ENCODE measurements at places on chromosomes 4 and X.
A peak's percentile ranks its signal among the peaks of the same experiment; 100 is the strongest.

DNA sequence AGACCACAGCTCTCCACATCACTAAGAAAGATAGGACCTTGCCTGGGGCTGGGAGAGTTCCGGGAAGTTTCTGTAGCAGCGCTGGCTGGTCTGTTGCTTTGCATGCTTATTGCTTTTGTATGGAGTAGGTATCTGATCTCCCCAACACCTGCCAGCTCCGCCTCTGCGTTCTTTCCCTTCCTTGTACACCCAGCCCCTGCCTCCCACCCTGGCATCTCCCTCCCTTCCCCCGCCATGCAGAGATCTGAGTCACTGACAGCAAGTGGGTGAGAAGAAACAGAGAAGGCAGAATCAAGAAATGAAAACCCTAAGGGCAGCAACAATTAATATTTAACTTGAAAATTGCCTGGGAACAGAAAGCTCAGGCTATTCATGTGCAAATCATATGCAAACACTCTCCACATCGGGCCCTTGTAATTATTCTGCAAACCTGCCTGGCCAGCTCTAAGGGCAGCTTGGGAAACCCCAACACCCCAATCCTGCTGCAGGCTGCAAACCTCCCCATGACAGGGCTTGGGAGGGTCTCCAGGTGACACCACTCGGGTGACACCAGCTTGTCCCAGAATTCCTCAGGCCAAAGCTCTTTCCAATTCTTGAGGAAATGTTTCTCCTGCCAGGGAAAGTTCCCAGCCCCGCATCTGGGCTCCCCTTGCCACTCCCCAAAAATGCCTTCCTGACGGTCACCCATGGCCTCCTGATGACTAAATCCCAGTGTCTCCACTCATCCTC is 257.2 kb downstream of the FBXW7 start:
- DNase-seq: no peak

GRCh38 chrX:118468122-118468521 is 27.5 kb upstream of the DOCK11 start:
- no peak for DNase-seq

GRCh38 chrX:38594434-38594833 is 33.1 kb downstream of the TSPAN7 start:
- DNase-seq: no peak

DNA sequence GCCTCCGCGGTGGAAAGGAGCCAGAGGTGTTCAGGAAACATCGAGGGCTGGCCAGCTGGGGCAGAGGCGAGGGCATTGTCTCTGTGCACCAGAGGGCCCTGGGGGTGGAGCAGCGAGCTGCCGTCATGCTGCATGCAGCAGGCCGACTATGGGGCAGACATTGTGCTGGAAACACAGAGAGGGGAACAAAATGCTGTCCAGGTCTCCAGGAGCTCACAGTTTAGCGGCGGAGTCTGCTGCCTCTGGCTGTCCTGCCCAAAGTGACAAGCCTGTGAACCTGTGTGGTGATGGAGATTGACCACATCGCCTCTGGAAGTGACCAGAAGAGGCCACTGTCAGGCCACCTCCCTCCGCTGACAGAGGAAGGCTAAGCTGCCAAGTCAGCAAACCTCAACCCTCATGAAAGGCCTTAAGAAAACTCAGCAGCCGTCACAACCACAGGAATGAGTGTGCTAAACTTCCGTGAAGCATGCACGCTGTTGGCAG is 20.1 kb upstream of the SASH3 start:
- no peak for DNase-seq

GRCh38 chrX:7503251-7503650 is 339.7 kb upstream of the VCX start:
- DNase-seq: no peak

DNA sequence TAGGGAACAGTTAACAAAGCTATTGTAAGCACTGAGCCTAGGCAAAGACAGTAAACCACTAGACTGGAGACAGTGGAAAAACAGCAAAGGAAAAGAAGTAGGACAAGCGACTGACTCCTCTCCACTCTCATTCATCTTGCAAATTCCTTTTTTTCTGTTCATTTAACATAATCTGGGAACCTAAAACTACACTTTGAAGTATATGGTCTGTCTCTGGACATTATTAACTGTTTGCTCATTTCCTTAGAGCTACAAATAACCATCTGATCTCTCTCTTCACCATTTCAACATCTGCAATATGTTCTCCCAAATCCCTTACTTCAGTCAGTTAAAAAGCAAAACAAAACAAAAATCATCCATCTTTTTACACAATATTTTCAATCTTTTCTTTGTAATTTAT is 642 bp downstream of the HMGN5 start:
- no peak for DNase-seq

DNA sequence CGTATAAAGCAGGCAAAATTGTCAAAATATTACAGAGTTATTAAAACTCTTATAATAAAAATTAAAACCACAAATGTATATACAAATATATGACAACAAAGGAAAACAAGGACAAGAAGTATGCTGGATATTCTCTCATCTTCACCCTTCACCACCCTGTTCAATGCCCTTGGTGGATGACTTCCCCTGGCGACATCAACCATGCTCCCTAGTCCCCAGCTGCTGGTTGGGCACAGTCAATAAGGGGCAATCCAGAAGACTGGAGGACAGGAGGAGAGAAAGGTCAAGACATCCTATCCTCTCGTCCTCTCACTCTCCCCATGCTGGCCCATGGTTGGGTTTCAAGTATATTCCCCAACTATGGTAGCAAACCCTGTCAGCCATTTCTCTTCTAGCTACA is 71.2 kb downstream of the CXCL13 start:
- no peak for DNase-seq

DNA sequence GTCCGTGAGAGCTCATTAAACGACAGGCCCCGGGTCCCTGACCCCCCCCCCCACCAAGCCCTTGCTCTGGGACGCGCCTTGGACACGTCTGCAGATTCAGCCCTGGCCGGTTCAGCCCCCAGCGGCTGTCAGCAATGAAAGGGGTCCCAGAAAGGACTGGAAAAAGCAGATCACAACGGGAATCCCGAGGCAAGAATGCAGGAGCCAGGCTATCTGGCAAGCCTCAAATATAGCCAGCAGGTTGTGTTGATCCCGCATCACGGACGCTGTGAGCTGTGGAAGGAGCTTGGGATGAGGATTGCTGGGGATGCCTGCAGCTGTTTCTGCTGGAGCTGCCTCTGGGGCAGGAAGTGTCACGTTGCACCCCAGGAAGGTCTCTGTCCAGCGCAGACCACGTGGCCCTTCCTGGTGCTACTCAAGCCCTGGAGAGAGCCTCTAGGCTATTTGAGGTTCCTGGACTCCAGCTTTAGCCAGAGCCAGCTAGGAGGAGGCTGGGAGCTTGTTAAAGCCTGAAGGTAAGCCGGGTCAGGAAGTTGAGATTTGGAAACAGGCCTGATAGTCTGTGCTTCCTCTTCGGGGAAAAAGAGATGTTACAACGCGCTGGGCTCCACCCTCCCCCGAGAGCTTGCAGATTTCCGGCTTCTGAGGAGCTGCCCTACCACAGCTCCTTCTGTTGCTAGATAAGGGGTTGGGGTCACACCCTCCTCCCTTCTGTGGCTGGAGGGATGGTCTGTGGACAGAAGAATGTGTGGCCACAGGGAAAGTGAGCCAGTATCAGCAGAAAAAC is 19.3 kb upstream of the CSF2RA start:
- DNase-seq: peak; percentile 33

DNA sequence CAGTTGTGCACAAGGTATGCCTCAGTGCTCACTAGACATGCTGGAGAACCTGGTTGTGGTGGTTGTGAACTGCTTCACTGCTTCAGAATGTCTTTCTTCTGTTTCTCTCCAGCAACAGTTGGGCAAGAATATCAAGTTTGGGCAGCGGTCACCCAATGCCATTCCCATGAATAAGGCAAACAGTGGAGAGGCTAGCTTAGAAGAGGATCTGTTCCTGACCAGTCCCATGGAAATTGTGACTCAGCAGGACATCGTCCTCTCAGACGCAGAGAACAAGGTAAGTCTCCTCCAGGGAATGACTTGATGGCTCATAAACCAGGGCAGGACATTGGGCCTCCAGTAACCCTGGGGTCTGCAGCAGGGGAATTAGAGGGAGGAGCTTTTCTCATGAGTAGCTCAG is 79.9 kb downstream of the AASDH start:
- no peak for DNase-seq

- DNase-seq: no peak
Measured at GRCh38 chr4:172995161-172995560, 173.4 kb upstream of the GALNT7 start.

- DNase-seq: no peak
Measured at GRCh38 chr4:182574706-182575105, 331.5 kb downstream of the TENM3 start.

DNA sequence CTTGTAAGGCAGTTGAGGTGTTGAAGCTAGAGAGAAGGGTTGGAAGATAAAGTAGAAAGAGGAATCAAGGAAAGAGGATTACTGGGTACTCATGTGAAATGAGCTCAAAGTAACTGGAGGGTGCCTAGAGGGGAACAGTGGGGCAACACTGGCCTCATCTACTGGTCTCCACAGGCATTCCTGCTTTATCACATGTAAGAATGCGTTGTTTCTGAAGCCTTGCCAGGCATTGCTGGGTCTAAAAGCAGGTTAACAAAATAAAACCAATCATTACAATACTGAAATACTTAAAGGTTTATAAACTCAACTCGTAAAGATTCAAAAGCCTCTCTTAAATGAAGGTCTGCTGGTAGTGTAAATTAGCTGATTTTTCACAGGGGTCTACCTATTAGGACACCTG is 96.0 kb downstream of the FANCB start:
- no peak for DNase-seq

DNA sequence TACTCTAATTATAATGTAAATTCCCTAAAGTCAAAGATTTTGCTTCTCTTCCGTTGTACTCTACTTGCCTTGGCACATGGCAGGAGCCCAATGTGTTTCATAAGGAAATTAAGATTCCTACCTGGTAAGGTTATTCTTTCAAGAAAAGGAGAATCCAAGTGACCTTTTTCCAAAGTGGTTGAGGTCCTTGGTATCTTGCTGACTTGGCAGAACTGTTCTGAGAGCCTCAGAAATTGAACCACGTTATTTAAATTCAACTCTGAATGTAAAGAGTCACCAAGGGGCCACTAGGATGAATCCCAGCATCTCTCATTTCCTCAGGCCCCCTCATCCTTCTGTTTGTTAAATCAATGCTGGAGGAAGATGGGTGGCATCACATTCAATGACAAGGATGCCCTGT is 418.2 kb upstream of the MAGEB2 start:
- DNase-seq: no peak

- DNase-seq: no peak
Measured at GRCh38 chr4:8838961-8839431, 32.6 kb downstream of the HMX1 start.

GRCh38 chr4:124276461-124276860 is 436.1 kb downstream of the ANKRD50 start:
- no peak for DNase-seq

- DNase-seq: no peak
Measured at GRCh38 chr4:10731690-10732089, 47.1 kb upstream of the CLNK start.

DNA sequence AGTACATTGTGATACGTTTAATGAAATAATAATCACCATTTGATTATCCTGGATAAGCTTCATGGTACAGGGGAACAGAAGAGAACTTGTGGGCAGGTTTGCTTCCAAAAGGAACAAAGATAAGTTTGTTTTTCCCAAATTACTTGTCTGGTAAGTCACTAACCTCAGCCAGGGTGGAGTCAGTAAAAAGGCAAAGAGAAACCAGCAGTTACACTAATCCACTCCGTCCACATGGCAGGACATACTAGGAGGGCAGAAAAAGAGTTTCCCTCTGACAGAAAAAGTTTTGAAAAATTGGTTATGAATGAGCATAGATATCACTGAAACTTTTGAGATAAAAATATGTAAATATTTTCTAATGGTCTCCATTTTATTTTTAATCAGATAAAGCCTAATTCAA is 285.9 kb downstream of the IL15 start:
- no peak for DNase-seq
